ENCODE measurements at places on chromosomes 12 and 14.

GRCh38 chr14:53048631-53049030 lies 97.8 kb upstream of the FERMT2 start:
- no peak for DNase-seq
- H3K36me3 ChIP-seq = no peaks in the 10 kb centered on the region
- no peaks in the 10 kb centered on the region for H3K4me1 ChIP-seq
- no peak overlapping the region for H3K4me3 ChIP-seq

DNA sequence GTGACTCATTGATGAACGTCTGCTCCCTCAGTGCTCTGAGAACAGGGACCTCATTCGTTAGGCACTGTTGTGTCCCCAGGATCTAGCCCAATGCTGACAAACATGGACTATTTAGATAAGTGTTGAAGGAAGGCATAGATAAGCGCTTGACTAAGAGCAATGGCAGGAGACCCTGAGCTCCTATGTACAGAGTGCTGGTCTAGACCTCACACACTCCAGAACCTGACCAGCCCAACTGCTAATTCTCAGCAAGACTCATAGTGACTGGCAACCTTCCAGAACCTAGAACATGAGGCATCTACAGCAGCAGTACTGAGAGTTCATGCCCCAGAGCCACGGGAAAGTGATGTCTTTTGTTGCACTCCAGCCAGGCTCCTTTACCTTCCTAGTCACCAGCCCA lies 69.2 kb downstream of the CRACR2A start:
- H3K4me3 ChIP-seq = no peak overlapping the region
- peaks cover 8% of the 10 kb centered on the region for H3K36me3 ChIP-seq
- no peaks in the 10 kb centered on the region for H3K27me3 ChIP-seq
- H3K4me1 ChIP-seq = no peaks in the 10 kb centered on the region
- no peak for DNase-seq
- no peak overlapping the region for H3K27ac ChIP-seq

- no peak overlapping the region for H3K4me3 ChIP-seq
- H3K27ac ChIP-seq = no peak overlapping the region
- DNase-seq = no peak
- no peaks in the 10 kb centered on the region for H3K27me3 ChIP-seq
Observed at GRCh38 chr14:101489092-101489760, 72.1 kb upstream of the DIO3 start.

DNA sequence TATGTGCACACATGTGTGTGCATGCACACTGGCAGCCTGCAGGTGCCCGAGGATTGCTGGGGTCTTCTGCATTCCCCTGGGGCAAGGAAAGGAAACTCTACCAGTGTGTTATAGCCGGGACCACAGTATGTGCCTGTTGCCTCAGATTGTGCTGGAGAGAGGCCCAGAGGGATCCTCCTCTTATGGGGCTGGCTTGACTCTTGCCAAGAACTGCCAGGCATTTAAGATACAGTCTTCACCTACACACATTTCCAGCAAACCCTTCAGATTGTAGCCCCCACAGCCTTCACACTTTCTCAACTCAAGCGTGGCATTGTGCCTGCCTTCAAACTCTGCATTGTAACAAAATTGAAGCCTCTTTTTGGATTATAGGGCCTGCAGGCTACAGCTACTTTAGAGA lies 176.7 kb upstream of the DYRK2 start:
- H3K4me3 ChIP-seq = no peak overlapping the region
- H3K36me3 ChIP-seq = no peaks in the 10 kb centered on the region
- no peak for DNase-seq
- H3K27me3 ChIP-seq = no peaks in the 10 kb centered on the region

- no peaks in the 10 kb centered on the region for H3K4me1 ChIP-seq
- H3K4me3 ChIP-seq = no peak overlapping the region
- no peaks in the 10 kb centered on the region for H3K27me3 ChIP-seq
- no peak for DNase-seq
- H3K27ac ChIP-seq = no peak overlapping the region
Observed at GRCh38 chr14:77264466-77265186, 6.4 kb downstream of the NGB start.

GRCh38 chr14:77062261-77062660 lies 33.8 kb upstream of the IRF2BPL start:
- no peak overlapping the region for H3K4me3 ChIP-seq
- no peaks in the 10 kb centered on the region for H3K36me3 ChIP-seq
- no peak for DNase-seq
- H3K4me1 ChIP-seq = no peaks in the 10 kb centered on the region

DNA sequence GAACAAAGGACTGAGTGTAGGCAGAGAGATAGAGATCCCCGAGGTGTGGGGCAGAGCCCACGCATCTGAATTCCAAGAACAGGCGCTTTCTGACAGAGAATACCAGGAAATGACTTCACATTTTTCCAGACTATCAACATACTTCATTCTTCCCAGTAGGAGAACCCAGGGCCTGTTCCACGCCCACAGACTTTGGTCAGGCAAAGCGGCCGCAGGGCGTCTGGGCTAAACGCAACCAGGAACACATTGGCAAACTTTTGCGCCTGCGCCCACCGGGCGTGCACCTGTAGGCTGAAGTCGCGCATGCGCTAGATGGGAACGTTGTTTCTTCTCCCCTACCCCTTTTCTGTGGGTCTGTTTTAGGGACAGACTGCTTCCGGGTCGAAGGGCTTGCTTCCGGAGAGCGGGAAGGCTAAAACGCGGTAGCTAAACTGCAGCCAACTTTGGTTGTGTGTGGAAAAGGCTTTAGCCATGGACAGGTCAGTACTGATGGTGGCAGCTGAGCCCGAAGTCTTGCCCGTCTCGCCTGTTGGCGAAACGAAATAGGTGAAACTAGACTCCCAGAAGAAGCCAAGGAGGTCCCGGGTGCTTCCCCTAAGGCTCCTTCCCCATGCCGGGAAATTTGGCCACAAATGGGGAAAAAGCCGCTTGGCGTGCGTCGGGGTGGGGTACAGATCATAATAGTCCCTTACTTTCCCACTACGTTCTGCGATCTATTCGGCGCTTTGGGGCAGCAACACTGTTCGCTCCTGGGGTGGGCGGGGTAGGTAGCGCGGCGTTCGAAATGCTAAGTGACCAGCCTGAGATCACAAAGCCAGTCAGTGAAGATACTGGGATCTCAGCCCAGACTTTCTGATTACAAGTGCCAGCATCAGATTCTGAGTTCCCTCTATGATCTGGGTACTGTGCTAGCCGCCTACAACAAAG lies at the start of gene NUP107:
Gene NUP107 (plus strand): TSS at position 384 of the 927 bp plus-strand sequence. CDS start 88 bp downstream, at position 472.
- peaks cover 11% of the 10 kb centered on the region for H3K4me1 ChIP-seq
- no peaks in the 10 kb centered on the region for H3K36me3 ChIP-seq
- no peaks in the 10 kb centered on the region for H3K27me3 ChIP-seq
- H3K27ac ChIP-seq = peak within 1 kb of the TSS; percentile 77

- H3K27ac ChIP-seq = no peak overlapping the region
- H3K36me3 ChIP-seq = no peaks in the 10 kb centered on the region
- H3K4me1 ChIP-seq = no peaks in the 10 kb centered on the region
- H3K27me3 ChIP-seq = no peaks in the 10 kb centered on the region
Observed at GRCh38 chr12:6843118-6843902, 2.6 kb downstream of the GNB3 start.

- H3K27ac ChIP-seq = no peak overlapping the region
- no peaks in the 10 kb centered on the region for H3K4me1 ChIP-seq
- no peak for DNase-seq
Observed at GRCh38 chr12:42299392-42300308, 26.2 kb downstream of the ZCRB1 start.

DNA sequence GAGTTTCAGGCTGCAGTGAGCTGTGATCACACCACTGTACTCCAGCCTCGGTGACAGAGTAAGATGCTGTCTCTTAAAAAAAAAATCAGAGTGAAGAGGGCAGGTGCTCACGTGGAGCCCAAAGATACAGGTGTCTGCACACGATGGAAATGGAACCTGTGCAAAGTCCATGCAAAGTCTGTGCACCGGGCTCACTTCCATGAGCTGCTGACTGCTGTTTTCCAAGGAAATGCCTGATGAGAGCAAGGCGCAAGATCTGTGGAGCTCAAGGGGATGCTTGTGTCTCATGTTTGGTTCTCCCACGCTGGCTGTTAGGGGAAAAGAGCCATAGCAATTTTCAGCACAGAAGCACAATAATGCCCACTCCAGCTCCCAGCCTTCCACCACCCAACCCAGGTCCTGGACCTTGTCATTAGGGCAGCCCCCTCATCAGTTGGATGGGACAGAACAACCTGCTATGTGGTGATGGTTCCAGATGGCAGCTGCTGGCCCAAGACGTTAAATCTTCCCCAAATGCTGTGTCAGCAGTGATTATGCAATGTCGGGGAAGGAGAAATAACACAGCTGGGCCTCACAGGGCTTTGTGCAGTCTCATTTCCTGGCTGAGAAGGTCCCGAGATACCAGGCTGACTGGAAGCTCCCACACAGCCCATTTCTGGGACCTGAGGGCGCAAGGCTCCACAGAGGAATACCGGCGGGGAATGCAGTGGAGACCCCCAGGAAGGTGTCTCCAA lies 27.9 kb upstream of the DICER1 start:
- H3K4me3 ChIP-seq = peak overlapping the region; percentile 7
- peak overlapping the region; percentile 55 for H3K27ac ChIP-seq
- DNase-seq = peak; percentile 62
- H3K27me3 ChIP-seq = no peaks in the 10 kb centered on the region

DNA sequence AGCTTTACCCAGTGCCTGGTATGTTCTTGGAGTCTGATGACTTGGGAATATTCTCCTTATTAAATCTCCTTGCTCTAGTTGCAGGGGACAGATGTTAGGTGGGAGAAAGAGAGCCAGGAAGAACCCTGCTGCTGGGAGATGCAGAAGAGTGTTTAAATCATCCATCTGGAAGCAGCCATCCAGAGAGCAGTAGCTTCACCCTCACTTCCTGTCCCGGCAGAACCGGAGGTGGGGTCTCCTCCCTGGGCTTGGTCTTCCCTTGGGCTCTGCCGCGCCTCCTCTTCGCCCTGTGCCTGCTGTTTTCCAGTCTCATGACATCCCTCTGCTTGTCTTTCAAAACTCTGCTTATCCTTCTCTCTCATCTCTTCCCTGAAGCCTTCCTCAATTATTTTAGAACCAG lies 15.5 kb downstream of the B4GALNT3 start:
- H3K27ac ChIP-seq = no peak overlapping the region
- no peaks in the 10 kb centered on the region for H3K36me3 ChIP-seq
- H3K4me3 ChIP-seq = no peak overlapping the region
- no peak for DNase-seq
- H3K27me3 ChIP-seq = no peaks in the 10 kb centered on the region

DNA sequence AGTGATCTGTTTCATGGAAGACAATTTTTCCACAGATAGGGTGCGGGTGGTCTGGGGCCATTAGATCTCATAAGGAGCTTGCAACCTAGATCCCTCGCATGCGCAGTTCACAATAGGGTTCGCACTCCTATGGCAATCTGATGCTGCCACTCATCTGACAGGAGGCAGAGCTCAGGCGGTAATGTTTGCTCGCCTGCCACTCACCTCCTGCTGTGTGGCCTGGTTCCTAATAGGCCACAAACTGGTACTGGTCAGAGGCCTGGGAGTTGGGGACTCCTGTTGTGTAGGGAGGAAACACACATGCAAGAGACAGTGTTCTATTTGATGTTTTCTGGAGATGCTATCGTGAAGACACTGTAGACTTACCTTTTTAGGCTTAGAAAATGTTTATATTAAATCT lies 77.0 kb upstream of the FGD4 start:
- no peaks in the 10 kb centered on the region for H3K4me1 ChIP-seq
- H3K27me3 ChIP-seq = no peaks in the 10 kb centered on the region
- H3K27ac ChIP-seq = no peak overlapping the region
- no peaks in the 10 kb centered on the region for H3K36me3 ChIP-seq

- no peak for DNase-seq
- no peak overlapping the region for H3K27ac ChIP-seq
- no peak overlapping the region for H3K4me3 ChIP-seq
- H3K27me3 ChIP-seq = no peaks in the 10 kb centered on the region
Observed at GRCh38 chr14:72499746-72500145, 394.2 kb downstream of the DPF3 start.

GRCh38 chr14:61542848-61543790 lies 152.2 kb upstream of the HIF1A start:
- no peak overlapping the region for H3K4me3 ChIP-seq
- DNase-seq = no peak
- no peaks in the 10 kb centered on the region for H3K36me3 ChIP-seq

- H3K27me3 ChIP-seq = no peaks in the 10 kb centered on the region
- H3K4me1 ChIP-seq = no peaks in the 10 kb centered on the region
- no peak overlapping the region for H3K4me3 ChIP-seq
- H3K36me3 ChIP-seq = no peaks in the 10 kb centered on the region
Observed at GRCh38 chr12:94123127-94123526, 25.2 kb upstream of the PLXNC1 start.

GRCh38 chr12:92786045-92786444 lies 83.3 kb downstream of the PLEKHG7 start:
- no peaks in the 10 kb centered on the region for H3K4me1 ChIP-seq
- peaks cover 14% of the 10 kb centered on the region for H3K36me3 ChIP-seq
- H3K27me3 ChIP-seq = no peaks in the 10 kb centered on the region
- no peak overlapping the region for H3K4me3 ChIP-seq
- DNase-seq = no peak

Data from Peyer's patch (tissue), 4 donors.